ENCODE measurements at places on chromosomes 12 and 14.

GRCh38 chr12:22529281-22530060 lies 14.9 kb downstream of the C2CD5 start:
- no peak for DNase-seq

DNA sequence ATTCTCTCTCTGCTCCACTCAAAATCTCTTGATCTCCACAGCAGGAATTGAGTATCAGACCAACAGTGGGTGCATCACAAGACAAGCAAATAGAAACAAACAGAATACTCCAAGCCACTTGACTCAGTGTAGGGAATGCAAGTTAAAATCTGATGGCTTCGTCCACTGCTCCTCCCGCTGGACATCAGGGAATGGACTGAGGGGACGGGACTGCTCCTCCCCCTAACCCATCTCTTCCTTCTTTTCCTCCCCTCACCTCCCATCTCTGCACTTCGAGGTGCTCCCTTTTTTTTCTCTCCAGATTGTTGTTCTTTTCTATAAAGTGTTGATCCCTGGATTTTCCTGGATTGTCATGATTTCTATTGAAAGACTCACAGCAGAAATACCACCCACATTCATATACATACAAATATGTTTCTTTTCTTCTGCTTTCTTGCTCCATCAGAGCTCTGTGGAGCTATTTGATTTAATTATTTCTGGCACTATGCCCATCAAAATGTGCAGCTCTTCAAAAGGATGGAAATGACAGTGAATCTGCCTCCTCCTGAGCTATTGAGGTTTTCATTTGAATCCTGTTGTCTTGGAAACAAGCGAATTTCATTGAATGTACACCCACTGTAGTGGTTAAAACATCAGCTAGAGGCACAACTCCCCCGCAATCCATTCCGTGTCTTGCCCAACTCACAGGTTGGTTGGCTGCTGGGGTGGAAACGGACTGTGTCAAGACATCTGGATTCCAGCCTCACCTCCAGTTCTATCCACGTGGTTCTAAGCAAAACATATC lies 199.7 kb downstream of the SPTSSA start:
- no peak for DNase-seq

- DNase-seq: no peak
These were observed 58.6 kb downstream of the MON2 start for GRCh38 chr12:62525271-62525670.

DNA sequence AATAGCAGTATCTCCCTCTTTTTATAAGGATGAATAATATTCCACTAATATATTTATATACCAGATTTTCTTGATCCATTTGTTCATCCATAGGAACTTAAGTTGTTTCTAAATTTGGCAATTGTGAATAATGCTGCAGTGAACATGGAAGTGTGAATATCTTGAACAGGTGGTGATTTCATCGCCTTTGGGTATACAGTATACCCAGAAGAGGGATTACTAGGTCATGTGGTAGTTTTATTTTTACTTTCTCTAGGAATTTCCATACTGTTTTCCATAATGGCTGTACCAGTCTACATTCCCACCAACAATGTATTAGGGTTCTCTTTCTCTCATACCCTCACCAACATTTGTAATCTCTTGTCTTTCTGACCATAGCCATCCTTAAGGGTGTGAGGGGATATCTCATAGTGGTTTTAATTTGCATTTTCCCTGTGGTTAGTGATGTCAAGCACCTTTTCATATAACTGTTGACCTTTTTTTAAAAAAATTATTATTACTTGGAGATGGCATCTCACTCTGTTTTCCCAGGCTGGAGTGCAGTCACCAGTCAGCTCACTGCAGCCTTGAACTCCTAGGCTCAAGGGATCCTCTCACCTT lies 20.5 kb downstream of the PPHLN1 start:
- DNase-seq: no peak

DNA sequence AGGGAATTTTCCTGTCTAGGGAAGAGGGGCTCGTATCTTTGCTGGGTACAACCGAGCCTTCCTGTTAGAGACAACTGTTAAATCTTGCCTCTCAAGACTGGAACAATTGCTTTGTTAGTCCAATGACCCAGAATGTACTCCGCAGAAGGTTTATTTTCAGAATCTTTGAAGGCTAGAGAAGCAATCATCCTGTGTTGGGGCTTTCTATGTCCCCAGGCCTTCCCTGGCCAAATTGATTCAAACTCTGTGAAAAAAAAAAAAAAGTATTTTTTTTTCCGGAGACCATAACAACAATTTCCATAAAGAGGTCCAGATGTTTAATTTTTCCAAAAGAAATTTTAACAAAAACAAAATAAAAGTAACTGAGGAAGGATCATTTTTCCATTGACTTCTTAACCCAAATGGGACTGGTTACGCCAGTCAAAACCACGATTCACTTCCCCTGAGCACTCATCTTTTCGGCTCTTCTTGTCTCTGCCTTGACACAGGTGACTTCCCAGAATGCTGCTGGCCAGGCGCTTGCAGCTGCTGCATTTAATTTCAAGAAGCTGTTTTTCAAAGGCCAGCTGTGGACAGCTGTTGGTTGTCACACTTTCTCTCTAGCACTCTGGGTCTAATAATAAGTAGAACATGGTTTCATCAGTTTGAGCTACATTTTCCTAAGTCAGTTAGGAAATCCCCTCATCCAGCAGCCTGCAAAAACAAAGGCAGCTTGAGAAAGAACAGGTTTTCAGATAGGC lies 81.6 kb upstream of the MANSC4 start:
- no peak for DNase-seq

DNA sequence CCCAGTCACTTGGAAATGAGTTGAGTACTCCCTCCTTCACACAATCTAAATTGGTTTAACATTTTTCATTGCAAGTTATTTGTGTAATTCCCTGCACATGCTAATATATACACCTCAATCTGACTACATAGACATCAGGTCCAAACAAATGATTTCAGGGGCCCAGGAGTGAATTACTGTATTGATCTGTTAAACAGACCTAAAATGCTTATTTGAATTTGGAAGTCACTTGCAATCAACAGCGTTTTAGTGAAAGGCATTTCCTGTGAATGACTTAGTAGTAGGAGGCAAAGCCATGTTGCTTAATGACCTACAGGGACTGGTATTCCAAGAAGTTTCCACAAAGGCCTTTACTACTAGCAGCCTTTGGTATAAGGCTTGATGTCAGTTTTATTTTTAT lies 22.6 kb upstream of the SLC15A5 start:
- no peak for DNase-seq

DNA sequence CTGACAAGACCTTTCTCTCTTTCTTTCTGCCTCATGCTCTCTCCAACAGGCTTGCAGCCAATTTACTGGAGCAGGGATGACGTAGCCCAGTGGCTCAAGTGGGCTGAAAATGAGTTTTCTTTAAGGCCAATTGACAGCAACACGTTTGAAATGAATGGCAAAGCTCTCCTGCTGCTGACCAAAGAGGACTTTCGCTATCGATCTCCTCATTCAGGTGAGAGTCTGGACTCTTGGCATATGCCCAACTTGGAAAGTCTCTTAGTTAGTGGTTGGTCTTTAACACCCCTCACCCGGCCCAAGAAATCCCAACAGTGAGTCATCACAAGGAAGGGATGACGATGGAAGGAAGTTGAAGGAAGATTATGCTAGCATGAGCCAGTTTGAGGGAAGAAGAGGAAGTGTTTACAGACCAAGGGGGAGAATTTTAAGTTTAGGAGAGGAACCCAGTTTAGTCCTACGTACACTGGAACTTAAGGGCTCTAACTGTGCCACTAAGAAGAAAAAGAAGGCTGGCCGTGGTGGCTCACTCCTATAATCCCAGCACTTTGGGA lies 189.7 kb downstream of the ETV6 start:
- no peak for DNase-seq

DNA sequence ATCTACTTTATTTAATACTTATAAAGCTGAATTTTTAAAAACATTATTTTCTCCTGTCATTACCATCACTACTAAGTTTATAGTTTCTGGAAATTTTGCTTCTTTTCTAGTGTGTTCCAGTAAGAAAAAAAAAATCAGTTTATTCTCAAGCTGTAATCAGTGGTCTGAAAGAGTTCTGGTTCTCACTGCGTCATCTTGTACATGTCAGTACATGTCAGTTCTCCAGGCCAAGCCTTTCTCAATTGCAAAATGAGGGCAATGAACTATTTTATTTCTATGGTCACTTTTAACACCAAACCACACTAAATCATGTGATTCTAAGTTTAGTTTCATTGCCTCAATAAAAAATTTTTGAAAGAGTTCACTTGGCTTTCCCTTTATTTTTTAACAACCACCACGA lies 468.9 kb upstream of the LRFN5 start:
- DNase-seq: no peak

DNA sequence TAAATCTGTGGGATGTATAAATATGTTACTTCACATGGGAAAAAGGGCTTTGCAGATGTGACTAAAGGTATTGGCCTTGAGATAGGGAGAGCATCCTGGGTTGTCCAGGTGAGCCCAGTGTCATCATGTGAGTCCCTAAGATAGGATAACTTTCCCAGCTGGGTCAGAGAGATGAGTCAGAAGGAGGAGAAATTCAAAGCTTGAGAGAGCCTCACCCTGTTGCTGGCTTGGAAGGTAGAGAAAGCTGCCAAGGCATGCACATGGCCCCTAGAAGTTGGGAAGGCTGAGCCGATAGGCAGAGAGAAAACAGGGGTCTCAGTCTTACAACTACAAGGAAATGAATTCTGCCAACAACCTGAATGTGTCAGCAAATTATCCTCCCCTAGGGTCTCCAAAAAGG lies 213.0 kb downstream of the ADGRD1 start:
- no peak for DNase-seq

DNA sequence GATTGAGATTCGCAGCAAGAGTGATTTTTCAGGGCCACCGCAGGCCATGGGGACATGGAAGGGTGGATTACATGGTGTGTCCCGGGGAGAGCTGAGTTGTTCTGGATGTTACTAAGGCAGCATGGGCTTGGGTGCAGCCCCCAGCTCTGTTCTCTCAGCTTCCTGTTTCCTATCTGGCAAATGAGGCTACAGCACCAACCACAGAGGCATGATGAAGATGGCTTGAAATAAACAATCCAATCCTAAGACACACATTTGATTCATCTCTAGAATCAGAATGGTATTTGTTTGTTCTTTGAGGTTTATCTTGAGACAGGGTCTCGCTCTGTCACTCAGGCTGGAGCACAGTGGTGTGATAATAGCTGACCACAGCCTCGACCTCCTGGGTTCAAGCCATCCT lies 21.6 kb downstream of the GLTP start:
- no peak for DNase-seq

DNA sequence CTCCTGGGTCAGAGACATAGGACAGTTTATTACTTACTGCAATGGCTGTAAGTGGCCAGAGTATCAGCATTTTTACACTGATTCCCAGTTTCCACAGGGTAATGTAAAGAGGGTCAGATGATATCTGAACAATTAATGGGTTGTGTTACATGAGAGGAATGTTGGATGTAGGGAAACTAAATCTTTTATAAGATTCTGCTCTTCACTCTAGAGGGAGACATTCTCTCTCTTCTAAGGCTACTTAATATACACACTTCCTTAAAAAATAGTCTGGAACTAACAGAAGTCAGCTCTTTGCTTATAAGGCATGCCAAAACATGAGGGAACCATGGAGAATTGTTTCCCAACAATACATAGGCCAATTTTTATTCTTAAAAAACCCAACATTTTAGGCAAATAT lies 389.8 kb downstream of the ETNK1 start:
- DNase-seq: no peak

DNA sequence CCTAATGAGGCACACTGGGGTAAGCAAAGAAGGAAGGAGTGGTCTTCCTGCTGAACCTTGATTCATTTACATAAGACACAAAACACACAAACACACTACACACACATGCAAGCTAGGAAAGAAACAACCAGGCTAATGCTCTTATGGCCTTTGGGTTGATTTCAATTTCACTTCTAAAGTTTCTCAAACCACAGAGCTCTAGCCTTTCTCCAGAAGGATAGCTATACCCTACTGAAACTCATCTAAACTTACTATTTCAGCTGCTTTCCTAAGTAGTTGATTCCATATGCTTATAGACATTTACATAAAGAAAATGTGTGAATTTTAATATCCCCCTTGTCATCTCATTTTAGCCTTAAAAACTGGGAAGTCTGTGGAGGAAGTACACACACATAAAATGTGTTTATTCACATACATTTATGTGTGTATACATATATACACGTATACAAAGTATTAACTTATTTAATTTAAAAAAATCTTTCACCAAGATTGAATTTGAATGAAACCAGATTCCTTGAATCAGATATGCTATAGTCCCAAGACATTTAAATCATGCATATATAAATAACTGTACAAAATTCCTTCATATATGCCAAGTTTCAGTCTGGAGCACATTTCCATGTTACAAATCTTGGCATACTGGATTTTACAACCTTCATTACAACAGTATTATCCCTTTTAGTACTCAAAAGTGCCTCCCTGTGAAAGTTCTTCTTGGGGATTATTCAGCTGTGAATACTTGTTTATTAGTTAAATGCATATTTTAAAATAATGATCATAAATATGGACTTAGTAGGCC lies 231.8 kb upstream of the NPAS3 start:
- no peak for DNase-seq

DNA sequence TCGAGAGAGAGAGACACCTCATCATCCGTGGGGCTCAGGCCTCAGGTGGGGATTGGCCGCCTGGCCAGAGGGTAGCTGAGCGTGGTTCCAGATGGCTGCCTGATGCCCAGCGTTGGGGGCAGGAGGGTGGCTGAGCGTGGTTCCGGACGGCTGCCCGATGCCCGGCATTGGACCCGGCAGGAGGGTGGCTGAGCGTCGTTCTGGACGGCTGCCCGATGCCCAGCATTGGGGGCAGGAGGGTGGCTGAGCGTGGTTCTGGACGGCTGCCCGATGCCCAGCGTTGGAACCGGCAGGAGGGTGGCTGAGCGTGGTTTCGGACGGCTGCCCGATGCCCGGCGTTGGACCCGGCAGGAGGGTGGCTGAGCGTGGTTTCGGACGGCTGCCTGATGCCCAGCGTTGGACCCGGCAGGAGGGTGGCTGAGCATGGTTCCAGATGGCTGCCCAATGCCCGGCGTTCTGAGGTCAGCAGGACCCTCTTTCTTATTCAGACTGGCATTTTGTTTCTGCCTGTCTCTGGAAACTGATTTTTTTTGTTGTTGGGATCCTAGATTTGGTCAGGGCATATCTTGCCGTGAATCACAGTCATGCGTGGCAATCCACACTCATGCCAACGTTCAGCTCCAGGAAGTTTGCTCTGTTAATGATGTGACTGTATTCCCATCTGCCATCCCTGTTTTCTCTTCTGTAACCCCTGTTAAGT lies 40.7 kb downstream of the GALNT9 start:
- DNase-seq: no peak

- DNase-seq: no peak
These were observed 68.7 kb downstream of the CCDC91 start for GRCh38 chr12:28258998-28259397.

Measured in T follicular helper cell (primary cell).